ENCODE measurements at places on chromosomes 6 and 20.

DNA sequence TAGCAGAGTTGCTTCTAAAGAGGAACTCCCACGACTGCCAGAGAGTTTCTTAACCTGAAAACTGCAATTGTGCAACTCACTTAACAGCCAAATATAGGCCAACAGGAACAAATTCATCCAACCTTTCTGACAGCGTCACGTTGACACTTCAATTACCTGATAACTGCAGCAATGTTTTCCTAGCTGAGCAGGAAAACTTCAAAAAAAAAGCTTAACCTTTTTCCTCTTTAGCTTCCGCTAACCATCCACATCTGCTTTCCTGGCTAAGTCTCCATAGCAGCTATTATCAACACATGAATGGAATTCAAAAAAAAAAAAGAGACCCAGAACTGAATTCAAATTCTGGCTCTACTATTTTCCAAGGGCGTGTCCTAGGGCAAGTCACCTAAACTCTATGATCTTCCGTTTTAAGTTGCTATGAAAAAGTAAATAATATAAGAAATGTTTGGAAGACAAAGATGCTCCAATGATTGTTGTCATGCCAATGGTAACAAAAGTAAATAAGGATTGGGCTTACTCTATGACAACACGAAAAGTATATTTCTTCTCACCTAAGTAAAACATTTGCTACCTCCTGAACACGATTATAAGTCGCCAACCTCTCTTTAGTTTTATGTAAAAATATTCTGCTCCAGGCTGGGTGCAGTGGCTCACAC lies 524.6 kb upstream of the JARID2 start:
- DNase-seq = no peak

- no peak for DNase-seq
Observed at GRCh38 chr20:52896348-52896747, 75.8 kb upstream of the TSHZ2 start.

DNA sequence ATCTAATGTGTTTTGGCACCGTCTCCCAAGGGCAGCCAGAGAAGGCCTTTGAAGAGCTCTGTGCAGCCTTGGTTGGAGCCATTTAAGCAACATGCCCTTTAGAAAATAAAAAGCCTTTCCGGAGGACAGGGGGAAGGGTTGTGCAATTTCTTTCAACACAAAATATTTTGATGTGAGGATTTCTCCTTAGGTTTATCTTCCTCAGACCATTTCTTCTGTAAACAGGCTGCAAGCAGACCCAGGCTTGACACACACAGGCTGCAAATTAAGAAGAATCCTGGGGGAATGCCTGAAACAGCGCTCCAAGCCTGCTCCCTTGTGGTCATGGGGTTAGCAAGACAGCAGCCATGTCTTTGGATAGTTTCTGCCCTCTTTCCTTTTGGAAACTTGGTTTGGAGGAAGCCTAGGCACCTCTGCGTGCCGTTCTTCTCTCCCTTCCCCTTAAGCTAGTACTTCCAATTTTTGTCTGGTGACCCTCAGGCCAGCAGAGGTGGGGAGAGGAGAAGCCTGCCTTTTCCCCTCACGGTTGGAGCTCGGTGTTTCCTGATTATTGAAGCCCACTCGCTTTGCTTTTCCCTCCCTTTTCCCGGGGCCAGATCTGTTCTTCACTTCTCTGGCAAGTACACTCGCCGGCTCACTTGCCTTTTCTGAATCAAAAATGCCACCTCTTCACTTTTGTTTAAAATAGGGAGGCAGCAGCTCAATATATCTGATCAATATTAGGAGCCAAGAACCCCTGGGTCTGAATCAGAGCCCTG lies 39.6 kb upstream of the NOX3 start:
- peak; percentile 1 for DNase-seq

- DNase-seq = no peak
Observed at GRCh38 chr20:8656335-8656734, 412.6 kb upstream of the PLCB4 start.

- DNase-seq = no peak
Observed at GRCh38 chr20:49956689-49957088, 20.5 kb downstream of the RNF114 start.

DNA sequence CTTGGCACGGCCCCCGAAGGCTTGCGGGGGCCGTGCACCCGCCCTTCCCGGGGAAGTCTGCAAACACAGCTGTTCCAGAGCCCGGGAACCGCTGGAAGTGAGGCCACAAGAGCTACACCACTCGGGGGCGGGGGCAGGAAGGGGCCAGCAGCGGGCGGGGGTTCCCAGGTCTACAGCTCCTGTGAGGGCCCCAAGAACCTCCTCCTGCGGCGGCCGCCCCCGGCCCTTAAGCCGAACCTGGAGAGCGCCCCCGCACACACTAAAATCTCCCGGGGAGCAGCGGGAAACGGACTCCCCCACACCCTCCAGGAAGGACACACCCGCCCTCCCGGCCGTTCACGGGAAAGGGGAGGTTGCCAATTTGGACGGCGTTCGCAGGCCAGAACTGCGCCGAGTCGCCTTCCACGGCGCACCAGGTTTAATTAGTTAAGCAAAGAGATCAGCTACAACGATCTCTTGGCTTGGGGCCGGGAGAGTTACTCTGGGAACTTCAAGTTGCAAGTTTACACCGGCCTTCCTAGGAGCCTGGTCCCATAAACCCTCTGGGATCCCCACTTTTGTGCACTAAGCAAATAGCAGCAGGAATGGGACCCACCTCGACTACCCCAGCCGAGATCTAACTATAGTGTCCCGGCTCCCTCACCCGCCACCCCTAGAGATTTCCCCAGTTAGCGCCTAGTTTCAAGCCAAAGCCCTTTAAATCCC lies 1.7 kb downstream of the JAG1 start:
- peak; percentile 46 for DNase-seq

- DNase-seq = no peak
Observed at GRCh38 chr20:4110885-4111284, 95.5 kb upstream of the RNF24 start.

DNA sequence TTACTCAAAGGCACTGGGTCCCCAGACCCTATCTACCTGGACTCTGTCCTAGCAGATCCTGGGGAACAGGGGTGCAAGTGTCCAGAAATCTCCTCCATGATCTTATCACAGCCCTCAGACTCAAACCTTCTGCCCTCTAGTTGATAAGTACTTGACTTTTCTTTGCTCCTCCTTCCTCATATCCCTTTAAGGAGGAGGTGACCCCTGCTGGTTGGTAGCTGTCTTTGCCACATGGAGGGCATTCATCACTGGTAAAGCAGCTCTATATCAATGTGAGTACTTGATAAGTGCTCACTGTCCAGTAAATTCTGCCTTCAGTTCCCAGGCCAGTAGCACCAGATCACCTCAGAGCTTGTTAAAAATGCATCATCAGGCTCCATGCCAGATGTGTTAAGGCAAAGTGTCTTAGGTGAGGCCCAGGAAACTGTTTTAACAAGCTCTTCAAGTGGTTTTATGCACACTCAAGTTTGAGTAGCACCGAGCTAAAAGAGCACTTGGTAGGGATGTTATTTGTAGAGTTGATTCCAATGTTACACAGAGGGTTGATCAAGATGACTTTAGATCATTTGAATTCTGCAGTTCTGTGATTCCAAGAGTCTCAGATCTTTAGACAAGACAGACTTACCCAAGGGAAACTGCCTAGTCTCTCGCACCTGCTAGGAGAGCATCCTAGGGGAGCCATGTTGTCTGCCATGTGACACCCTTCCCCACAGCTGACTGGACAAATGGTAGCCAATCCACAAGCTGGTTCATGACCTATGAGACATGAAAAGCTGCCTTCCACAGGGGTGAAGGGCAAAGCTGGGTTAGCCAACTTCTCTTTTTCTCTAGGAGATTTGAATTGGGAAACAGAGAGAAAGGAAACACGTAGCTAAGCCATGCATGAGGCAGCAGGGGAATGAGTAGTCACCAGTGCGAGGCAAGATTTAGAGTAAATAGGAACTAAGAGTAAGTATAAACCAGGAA lies 18.6 kb downstream of the TREML2 start:
- DNase-seq = peak; percentile 77

DNA sequence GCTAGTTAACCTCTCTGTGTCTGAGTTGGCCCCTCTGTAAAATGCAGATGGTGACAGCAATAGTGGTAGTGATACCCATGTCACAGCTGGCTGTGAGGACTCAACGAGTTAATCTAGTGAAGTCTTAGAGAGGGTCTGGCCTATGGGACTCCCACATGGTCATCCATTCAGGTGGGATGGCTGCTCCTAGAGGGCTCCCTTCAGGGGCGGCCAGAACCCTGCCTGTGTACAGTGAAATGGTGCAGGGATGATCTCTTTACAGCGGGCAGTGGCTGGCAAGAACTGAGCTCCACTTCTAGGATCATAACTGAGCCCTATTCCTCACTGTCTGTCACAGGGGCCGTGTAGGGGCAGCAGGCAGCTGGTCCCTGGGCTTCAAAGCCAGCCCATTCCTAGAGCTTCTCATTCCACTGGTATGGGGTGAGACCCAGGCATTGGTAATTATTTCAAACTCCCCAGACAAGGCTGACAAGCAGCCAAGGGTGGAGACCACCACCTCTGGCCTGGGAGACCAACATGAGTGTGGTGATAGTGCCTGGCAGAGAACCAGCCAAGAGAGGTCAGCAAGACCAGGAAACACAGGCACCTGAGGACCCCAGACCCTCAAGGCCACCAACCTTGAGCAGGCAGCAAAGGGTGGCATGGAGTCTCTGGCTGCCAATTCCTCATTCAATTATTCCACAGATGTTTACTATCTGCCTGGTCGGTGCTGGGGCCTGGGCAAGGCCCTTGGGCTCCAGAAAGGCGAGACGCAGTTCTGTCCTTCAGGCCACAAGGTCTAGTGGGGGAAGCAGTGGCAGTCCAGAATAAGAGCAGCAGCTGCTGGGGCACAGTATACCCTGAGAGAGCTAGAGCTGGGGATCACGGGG lies 103.4 kb downstream of the MRPL14 start:
- DNase-seq = no peak

GRCh38 chr20:57111028-57111373 lies 155.4 kb downstream of the BMP7 start:
- DNase-seq = no peak

DNA sequence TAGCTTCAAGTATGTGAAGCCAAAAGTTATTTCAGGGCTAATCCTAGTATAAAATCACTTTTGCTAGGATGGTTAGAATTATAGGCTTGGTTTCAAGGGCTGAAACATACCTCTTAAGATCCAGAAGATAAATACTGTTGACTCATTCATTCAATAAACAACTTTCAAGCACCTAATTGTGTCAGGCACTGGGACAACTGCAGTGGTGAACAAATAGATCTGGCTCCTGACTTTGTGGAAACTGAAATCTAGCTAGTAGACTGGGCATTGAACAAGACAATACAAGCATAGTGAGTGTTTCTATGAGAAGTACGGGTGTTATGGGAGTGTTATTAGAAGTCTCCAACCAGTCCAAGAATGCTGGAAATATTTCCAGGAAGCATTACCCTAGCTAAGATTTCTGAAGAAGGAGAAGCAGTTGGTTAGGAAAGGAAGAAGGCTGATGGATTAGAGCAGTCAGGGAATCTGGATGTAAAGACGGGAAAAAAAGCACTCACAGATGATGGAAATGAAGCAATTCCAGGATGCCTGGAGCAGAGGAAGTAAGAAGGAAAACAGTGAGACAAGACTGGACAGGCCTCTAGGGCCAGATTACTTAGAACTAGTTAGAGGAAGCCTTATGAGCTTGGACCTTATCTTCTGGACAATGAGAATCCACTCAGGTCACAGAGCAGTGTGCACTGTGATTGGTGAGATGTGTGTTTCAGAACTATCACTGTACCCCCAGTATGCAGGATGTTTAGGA lies 132.6 kb upstream of the RAB32 start:
- DNase-seq = no peak

GRCh38 chr6:9632026-9632425 lies 782.8 kb downstream of the TFAP2A start:
- DNase-seq = no peak

DNA sequence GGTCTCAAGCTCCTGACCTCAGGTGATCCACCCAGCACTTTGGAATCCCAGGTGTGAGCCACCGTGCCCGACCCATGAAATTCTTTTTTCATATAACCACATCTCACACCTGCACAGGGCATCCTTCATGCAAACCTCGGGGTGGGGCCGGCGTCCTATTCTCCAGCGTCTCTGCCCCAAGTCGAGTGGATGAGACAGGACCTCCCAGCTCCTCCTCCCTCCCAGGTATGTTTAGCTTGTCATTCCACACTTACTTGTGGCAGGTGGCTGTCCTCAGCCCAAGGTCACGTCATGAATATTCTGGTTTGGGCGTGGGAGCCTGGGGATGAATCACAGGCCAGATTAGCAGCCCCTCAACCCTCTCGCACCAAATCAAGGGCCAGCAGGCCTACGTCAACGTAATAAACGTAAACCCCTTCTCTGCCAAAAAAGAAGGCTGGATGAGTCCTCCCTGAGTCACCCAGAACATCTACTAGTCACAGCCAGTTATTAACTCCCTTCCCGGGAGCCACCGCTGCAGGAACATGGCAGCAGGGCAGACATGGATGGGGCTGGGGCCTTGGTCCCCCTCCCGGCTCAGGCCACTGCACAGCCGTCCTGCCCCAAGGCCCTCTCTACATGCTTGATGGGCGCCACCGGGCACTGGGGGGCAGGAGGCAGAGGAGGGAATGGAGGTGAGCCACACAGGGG lies 91.7 kb downstream of the YTHDF1 start:
- peak; percentile 50 for DNase-seq

DNA sequence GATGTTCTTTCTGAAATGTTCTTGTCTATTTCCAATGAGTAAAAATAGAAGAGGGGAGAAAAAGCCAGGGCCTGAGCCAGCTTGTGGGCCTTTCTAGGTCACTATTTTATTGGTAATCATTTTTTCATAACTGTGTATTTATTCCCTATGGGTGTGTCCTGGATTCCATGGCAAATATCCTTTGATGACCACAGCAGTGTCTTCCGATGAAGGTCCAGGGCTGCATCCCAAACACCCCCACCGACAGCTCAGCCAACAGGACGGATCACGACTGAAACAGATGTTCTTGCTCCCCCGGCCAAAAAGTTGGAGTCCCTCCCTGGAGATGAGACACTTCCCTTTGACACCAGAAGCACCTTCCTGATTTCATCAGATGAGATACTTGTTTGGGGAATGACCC lies 105.4 kb upstream of the PLEKHG1 start:
- no peak for DNase-seq

DNA sequence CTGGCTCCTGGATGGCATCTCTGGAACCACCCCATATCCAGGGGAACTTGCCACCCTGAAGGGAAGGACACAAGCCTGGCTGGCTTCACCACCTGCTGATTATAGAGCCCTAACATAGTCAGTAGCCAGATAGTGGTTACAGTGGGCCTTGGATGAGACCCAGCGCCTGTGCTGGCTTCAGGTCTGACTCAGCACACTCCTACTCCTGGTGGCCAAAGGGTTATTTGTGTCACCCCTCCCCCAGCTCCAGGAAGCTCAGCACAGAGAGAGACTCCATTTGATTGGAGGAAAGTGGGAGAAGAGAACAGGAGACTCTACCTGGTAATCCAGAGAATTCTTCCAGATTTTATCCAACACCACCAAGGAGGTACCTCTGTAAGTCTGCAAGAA lies 12.8 kb downstream of the SNX14 start:
- DNase-seq = no peak

DNA sequence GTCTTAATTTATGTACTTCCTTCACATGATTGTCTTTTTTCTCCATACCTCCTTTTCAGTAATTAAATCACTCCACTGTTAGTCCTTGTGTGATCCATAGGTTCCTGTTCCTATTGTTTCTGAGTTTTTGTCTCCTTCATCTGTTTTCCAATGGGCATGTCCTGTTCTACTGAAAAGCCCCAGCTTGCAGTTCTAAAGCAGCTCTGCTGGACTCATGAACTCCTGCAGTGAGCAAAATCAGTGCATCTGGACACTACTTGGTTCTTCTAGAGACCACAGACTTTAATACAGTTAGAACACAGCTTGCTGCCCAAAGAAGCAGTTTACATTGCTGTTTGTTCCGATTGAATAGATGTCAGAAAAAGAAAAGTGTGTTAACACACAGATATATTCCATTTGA lies 593.3 kb upstream of the HS3ST5 start:
- DNase-seq = no peak

GRCh38 chr6:84902354-84902928 lies 138.0 kb upstream of the TBX18 start:
- DNase-seq = no peak

Measured in SW480 (cell line).